Progenitor cell of endocrine pancreas (in vitro differentiated cells): ENCODE measurements at places on chromosomes 4 and X.

DNA sequence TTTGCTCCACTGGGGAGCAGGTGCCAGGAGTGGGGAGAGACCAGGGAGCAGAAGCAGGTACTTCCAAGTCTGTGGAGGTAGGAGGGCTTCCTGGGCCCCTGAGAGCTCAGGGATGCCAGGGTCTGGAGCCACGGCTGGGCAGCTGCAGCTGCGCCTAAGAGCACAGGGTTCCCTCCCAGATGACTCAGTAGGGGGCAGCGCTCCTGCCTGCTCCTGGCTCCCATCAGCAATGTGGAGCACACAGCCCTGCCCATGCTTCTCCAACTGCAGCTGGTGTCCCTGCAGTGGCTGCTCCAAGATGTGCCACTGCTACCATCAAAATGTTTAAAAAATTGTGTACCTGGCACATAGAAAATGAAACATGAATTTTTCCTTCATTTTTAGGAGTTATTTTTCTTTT lies 1028.2 kb downstream of the PCDH7 start:
- H3K4me1 ChIP-seq: no peaks in the 10 kb centered on the region
- H3K27me3 ChIP-seq: no peaks in the 10 kb centered on the region
- no peak for DNase-seq
- H3K36me3 ChIP-seq: no peaks in the 10 kb centered on the region
- no peak overlapping the region for H3K27ac ChIP-seq
- no peak overlapping the region for H3K4me3 ChIP-seq

GRCh38 chr4:110735686-110736085 lies 112.8 kb upstream of the PITX2 start:
- H3K4me1 ChIP-seq: no peaks in the 10 kb centered on the region
- no peak for DNase-seq
- H3K27me3 ChIP-seq: peaks cover 3% of the 10 kb centered on the region
- no peak overlapping the region for H3K27ac ChIP-seq
- H3K4me3 ChIP-seq: no peak overlapping the region

DNA sequence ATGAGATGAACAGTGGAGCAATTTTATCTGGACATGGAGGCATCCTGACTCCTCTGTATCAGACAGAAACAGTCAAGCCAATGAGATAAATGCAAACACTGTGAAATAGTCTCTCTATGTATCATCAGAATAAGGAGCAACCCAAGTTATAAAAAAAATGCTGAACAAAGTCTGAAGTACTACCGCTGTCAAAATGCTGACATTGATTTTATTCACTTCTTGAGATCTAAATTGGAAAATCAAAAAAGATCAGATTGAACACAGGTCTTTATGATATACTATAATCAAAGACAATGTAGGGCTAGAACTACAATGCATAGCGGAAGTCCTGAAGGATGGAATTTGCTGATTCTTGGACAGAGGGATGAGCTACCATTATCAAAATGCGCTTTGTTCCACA lies 76.1 kb downstream of the FTHL17 start:
- peaks cover 8% of the 10 kb centered on the region for H3K4me1 ChIP-seq
- no peak overlapping the region for H3K27ac ChIP-seq
- no peak for DNase-seq
- H3K27me3 ChIP-seq: no peaks in the 10 kb centered on the region
- no peaks in the 10 kb centered on the region for H3K36me3 ChIP-seq

GRCh38 chr4:139025841-139026240 lies 10.3 kb downstream of the NOCT start:
- no peaks in the 10 kb centered on the region for H3K27me3 ChIP-seq
- H3K4me3 ChIP-seq: no peak overlapping the region
- H3K27ac ChIP-seq: no peak overlapping the region
- peaks cover 31% of the 10 kb centered on the region for H3K4me1 ChIP-seq

DNA sequence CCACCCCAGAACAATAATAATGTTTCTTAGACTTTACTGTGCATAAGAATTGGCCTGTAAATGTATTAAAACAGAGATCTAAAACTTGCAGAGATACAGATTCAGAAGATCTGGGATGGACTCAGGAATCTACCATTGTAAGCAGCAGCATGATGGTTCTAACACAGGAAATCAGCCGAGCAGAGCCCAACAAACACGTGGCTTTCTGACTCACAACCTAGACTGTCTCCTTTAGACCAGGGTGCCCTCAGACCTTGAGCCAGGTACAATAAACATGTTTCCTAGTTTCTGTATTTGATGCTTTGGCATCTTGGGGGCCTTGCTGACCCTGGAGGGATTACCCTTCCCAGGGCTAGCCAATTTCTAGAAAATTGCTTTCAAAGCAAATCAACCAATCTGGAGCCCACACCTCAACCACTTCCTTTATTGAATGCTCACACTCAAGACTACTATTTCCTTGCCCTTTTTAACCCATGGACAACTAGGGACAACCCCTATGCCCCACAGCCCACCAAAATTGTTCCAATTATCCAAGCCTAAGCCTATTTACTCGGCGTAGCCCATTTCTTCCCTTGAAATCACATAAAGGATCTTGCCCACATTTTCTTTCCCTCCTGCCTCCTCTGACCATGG lies 80.5 kb downstream of the TBC1D9 start:
- H3K27me3 ChIP-seq: no peaks in the 10 kb centered on the region
- peaks cover 16% of the 10 kb centered on the region for H3K4me1 ChIP-seq
- H3K4me3 ChIP-seq: no peak overlapping the region
- H3K27ac ChIP-seq: no peak overlapping the region

DNA sequence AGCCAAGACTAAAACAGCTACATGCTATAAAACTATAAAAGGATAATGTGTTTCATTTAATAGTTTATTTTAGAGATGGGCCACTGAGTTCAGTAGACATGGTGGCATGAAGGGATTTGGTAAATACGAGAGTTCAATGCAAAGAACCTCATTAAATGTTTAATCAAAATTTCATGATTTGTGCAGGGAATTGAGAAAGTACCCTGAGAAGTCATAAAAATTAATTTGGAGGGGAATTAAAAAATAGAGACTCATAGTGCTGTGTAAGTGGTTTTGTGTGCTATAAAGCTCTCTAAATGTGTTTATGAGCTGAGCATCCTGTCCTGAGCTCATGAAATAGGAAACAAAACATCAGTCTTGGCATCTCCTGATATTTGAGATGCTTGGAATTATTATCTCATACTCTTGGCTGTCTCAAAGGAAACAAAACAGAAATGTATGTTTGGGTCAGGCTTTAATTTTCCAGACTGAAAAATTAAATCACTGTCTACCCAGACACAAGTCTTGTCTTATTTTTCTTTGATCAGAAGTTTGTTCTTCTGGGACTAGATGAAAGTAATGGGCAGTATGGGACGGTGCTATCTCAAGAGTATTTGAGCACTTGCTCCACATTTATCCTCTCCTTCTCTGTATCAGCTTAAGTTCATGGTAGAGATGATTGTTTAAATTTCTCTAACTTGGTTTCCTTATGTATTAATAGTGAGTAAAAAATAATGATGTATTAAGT lies 38.0 kb upstream of the EMCN start:
- H3K4me1 ChIP-seq: no peaks in the 10 kb centered on the region
- no peaks in the 10 kb centered on the region for H3K36me3 ChIP-seq
- no peak overlapping the region for H3K27ac ChIP-seq
- H3K27me3 ChIP-seq: no peaks in the 10 kb centered on the region

DNA sequence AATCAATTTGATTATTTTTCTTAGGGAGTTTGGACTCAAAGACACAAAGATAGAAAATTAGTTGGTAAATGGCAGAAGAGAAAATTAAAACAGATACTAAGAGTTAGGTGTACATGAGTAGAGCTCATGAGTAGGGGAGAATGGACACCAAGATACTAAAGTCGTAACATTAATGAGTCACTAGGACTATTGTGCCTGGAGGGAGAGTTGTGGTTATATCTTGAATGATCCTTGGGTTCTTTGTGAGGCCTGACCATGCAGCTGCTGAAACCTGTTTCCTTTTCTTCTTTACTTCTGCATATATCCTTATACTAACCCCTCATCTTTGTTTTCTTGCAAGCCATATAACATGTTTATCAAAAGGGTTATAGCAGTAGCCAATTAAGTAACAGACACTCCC lies 532.8 kb downstream of the RPA4 start:
- no peaks in the 10 kb centered on the region for H3K4me1 ChIP-seq
- H3K27me3 ChIP-seq: no peaks in the 10 kb centered on the region
- no peaks in the 10 kb centered on the region for H3K36me3 ChIP-seq
- no peak overlapping the region for H3K4me3 ChIP-seq

DNA sequence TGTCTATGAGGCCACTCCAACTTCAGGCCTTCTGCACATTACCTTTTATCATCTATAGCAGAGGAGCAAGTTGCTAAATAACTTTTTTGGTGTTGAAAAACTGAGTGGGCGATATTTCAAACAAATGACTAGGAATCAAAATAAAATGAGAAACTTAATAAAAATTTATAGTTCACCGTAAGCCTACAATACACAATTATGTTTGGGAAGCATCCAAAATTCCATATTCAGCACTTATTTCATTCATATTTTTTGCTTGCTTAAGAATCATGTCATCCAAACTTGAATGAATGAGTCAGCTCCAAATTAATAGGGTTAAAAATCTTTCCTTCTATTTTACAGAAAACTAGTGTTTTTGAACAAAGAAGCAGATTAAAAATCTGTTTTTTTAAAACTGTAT lies 119.1 kb downstream of the SH3RF1 start:
- peaks cover 28% of the 10 kb centered on the region for H3K36me3 ChIP-seq
- peaks cover 1% of the 10 kb centered on the region for H3K4me1 ChIP-seq
- no peak overlapping the region for H3K27ac ChIP-seq

GRCh38 chrX:77436682-77437081 lies 10.5 kb upstream of the FGF16 start:
- H3K4me1 ChIP-seq: peaks cover 2% of the 10 kb centered on the region
- H3K4me3 ChIP-seq: no peak overlapping the region
- H3K36me3 ChIP-seq: no peaks in the 10 kb centered on the region
- H3K27ac ChIP-seq: no peak overlapping the region
- no peaks in the 10 kb centered on the region for H3K27me3 ChIP-seq

DNA sequence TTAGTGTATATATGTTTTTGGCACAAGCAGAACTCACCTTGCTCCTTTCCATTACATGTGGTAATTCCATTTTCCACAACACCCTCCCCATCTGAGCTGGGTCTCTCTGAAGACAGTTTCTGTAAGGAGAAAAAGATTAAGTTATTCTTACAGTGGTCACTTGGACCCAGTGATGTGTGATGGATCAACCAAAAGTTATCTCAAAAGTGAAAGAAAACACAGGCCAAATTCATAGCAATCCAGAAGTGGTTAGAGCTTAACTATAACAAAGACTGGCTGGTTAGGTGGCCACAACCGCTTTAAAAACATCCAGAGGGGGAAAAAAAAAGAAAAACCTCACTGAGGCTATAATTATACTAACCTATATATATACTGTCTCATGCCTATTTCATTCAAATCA lies 123.7 kb downstream of the AFAP1 start:
- no peak for DNase-seq
- H3K27ac ChIP-seq: peak overlapping the region; percentile 8
- peaks cover 15% of the 10 kb centered on the region for H3K4me1 ChIP-seq
- H3K4me3 ChIP-seq: no peak overlapping the region
- H3K36me3 ChIP-seq: peaks cover 25% of the 10 kb centered on the region
- H3K27me3 ChIP-seq: no peaks in the 10 kb centered on the region

- DNase-seq: no peak
- peaks cover 17% of the 10 kb centered on the region for H3K4me1 ChIP-seq
- no peak overlapping the region for H3K4me3 ChIP-seq
- H3K36me3 ChIP-seq: no peaks in the 10 kb centered on the region
These were observed 13.9 kb downstream of the SLC2A9 start for GRCh38 chr4:10007436-10007740.

DNA sequence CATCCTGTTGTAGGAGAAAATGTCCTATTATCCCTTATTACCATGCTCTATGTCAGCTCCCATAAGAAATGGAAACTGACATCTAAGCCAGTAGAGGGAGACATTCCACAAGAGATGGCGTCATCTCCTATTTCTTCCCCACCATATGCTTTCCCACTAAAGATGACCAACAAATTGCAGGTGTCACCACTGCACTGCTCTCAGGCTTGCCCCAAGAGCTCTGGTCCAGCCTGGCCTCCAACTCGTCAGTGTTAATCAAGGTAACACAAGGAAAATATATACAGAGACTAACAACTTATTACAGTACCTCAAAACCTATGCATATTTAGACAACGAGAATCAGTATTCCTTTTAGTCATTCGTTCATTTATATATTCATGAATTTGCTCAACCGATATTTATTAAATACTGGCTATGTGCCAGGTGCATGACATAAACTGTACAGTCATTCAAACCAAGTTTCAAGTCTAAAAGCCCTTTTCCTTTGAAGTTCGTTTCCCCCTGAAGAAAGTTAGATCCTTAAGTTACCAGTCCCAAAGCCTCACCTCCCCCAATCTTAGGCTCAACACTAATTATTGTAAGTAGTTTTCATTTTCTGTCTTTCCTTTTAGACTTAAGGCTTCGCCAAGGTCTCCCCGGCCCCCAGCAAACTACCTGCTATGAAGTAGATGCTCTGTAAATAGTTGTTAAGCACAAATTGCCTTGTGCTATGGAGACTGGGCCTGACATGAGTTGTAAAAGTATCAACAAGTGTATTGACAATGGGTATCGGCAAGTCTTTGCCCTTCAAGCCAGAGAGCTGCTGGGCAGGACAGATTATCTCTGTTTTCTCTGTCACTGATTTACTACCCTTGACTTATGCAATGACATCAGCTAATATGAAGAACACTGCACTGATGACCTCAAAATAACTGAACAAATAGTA lies 3.1 kb upstream of the FGB start:
- peak overlapping the region; percentile 85 for H3K27ac ChIP-seq
- H3K4me3 ChIP-seq: no peak overlapping the region
- peaks cover 28% of the 10 kb centered on the region for H3K4me1 ChIP-seq
- no peak for DNase-seq
- H3K27me3 ChIP-seq: no peaks in the 10 kb centered on the region
- H3K36me3 ChIP-seq: no peaks in the 10 kb centered on the region

DNA sequence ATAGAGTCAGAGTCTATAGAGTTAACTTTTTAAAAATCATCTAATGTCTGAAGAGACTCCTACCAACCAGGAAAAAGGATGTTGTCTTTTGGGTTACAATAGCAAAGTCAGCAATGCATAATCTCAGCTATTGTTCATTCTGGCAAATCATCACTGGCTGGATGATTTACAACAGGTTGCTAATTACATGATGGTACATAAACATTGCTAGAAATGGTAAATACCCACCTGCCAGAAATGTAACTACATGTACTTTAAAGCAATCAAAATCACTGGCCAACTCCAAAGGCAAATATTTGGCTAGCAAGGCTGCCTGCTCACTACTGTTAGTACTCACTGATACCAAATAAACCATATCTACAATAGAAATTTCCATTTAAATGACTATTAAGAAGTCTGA lies 91.1 kb downstream of the PPP3CA start:
- peaks cover 48% of the 10 kb centered on the region for H3K4me1 ChIP-seq
- H3K27ac ChIP-seq: peak overlapping the region; percentile 18
- H3K4me3 ChIP-seq: no peak overlapping the region
- H3K27me3 ChIP-seq: no peaks in the 10 kb centered on the region

GRCh38 chrX:17377091-17377717 lies 2.2 kb downstream of the NHS start:
- DNase-seq: peak; percentile 33
- H3K27me3 ChIP-seq: peaks cover 11% of the 10 kb centered on the region
- peaks cover 18% of the 10 kb centered on the region for H3K4me1 ChIP-seq
- peak overlapping the region; percentile 81 for H3K27ac ChIP-seq
- H3K36me3 ChIP-seq: peaks cover 23% of the 10 kb centered on the region

GRCh38 chrX:46850771-46851170 lies 13.9 kb downstream of the RP2 start:
- H3K4me3 ChIP-seq: no peak overlapping the region
- DNase-seq: no peak
- peaks cover 7% of the 10 kb centered on the region for H3K36me3 ChIP-seq
- peaks cover 2% of the 10 kb centered on the region for H3K4me1 ChIP-seq
